ENCODE measurements at places on chromosomes 1 and 21.
A peak's percentile ranks its signal among the peaks of the same experiment; 100 is the strongest.

GRCh38 chr1:3096345-3096744 is 27.3 kb downstream of the PRDM16 start:
- no peak for DNase-seq

GRCh38 chr1:105793536-105794146 is 1262.8 kb upstream of the PRMT6 start:
- peak; percentile 53 for DNase-seq

DNA sequence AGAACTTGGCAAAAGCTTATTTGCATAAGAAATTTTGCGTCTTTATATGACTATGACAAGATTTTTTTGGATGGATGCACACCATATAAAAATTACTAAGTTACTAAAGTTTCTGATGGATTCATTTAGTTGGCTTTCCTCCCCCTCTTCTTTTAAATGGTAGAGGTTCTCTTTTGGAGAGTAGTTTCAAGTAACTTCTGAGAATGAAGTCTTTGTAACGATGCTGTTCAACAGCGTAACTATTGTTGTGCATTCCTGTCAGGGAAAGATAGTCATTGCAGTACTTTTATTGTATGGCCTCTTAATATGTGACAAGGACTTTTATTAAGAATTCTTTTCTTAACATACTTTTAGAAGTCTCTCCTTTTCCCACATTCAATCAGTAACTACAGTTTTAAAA is 16.0 kb downstream of the NFIA start:
- no peak for DNase-seq

- no peak for DNase-seq
These were observed 73.2 kb downstream of the BCAR3 start for GRCh38 chr1:93608187-93609109.

- DNase-seq = no peak
These were observed 2.2 kb downstream of the GPR153 start for GRCh38 chr1:6258675-6259074.

DNA sequence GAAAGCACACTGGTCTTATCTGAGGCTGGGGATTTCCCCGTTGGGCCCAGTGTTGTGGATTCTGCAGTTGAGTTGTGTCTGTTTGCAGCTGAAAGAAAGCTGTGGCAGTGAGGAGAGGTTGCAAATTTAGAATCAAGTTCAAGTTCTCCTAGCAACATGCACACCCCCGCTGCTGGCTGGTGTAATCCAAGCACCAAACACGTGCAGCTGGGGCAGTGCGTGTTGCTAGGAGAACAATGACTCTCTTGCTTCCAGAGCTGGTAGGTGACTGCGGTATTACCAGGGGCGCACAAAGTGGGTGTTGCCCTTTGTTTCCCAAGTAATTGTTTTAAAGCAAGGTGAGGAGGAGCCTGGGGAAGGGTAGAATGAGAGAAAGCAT is 91.5 kb downstream of the IER5 start:
- no peak for DNase-seq

GRCh38 chr1:162412002-162412401 is at the start of gene SH2D1B:
TSS of gene SH2D1B (minus strand) at chr1:162412136. CDS start at chr1:162412016, 120 bp downstream.
- DNase-seq = no peak
